Body of pancreas (tissue), 4 donors: ENCODE measurements at places on chromosomes 4 and X. TPM values are rescaled to one million over a fixed set of nuclear protein-coding genes. Genes with fewer than 3 reads are reported as not detected.

GRCh38 chr4:62814510-62815047 lies 1594.7 kb downstream of the TECRL start:
- no peaks in the 10 kb centered on the region for H3K27me3 ChIP-seq
- H3K27ac ChIP-seq: no peak overlapping the region
- H3K36me3 ChIP-seq: no peaks in the 10 kb centered on the region
- no peak for DNase-seq
- no peaks in the 10 kb centered on the region for H3K4me1 ChIP-seq
- no peak overlapping the region for H3K4me3 ChIP-seq

GYG2 gene
- total RNA-seq: 21.4 TPM

DNA sequence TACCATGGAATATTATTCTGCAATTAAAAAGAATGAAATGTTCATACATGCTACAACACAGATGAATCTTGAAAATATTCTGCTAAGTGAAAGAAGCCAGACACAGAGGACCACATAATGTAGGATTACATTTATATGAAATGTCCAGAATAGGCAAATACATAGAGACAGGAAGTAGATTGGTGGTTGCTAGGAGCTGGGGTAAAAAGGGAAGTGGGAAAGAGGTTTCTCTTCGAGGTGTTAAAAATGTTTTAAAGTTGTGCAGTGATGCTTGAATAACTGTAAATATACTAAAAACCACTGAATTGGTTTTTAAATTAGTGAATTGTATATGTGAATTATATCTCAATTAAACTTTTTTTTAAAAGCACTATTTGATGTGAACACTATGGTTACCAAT lies 3.6 kb upstream of the NXT2 start:
- no peak for DNase-seq
- H3K27ac ChIP-seq: no peak overlapping the region
- H3K36me3 ChIP-seq: no peaks in the 10 kb centered on the region

DNA sequence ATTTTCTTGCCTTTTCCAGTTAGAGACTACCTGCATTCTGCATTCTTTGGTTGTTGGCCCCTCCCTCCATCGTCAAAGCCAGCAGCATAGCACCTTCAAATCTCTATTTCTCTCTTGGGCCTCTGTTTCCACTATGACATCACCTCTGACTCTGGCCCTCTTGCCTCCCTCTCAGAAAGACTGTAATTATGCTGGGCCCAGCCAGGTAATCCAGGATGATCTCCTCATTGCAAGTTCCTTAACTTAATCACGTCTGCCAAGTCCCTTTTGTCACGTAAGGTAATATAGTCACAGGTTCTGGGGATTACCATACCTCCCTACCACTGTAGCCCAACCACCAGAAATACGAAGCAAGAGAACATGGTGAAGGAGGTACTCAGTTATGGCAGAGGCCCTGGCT lies 39.3 kb upstream of the NYX start:
- no peak for DNase-seq
- H3K27ac ChIP-seq: no peak overlapping the region
- no peaks in the 10 kb centered on the region for H3K27me3 ChIP-seq
- H3K4me1 ChIP-seq: no peaks in the 10 kb centered on the region

PYURF gene
- total RNA-seq: 79.4 TPM

- peaks cover 5% of the 10 kb centered on the region for H3K4me1 ChIP-seq
- no peak for DNase-seq
- no peak within 1 kb of the TSS for H3K4me3 ChIP-seq
- no peak within 1 kb of the TSS for H3K27ac ChIP-seq
Observed at GRCh38 chr4:99657798-99658197, at the start of gene C4orf54. C4orf54 (minus strand) TSS chr4:99657828; CDS start chr4:99654648, 3,180 bp downstream.

DNA sequence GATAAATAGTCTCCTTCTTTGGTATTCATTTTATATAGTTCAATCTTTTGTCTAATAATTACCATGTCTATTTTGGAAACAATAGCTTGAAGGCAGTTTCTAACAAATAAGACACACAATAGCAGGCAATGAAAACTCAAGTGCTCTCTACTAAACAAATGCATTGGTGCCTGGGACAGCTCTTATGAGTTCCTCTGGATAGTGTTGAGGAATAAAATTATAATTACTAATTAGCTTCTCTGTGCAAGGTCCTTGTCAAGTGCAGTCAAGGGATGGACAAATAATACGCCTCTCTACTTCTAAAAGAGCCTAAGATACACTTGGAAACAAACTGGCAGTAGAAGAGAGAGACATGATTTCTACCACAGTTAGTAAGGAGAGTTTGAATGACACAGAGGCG lies 229.0 kb upstream of the GLRA2 start:
- H3K4me3 ChIP-seq: no peak overlapping the region
- H3K4me1 ChIP-seq: no peaks in the 10 kb centered on the region
- no peak for DNase-seq
- H3K36me3 ChIP-seq: no peaks in the 10 kb centered on the region
- H3K27ac ChIP-seq: no peak overlapping the region
- H3K27me3 ChIP-seq: no peaks in the 10 kb centered on the region

CLDN22 gene
- not detected for total RNA-seq

COX7B2 gene
- total RNA-seq: not detected

DUSP21 gene
- total RNA-seq: not detected

DNA sequence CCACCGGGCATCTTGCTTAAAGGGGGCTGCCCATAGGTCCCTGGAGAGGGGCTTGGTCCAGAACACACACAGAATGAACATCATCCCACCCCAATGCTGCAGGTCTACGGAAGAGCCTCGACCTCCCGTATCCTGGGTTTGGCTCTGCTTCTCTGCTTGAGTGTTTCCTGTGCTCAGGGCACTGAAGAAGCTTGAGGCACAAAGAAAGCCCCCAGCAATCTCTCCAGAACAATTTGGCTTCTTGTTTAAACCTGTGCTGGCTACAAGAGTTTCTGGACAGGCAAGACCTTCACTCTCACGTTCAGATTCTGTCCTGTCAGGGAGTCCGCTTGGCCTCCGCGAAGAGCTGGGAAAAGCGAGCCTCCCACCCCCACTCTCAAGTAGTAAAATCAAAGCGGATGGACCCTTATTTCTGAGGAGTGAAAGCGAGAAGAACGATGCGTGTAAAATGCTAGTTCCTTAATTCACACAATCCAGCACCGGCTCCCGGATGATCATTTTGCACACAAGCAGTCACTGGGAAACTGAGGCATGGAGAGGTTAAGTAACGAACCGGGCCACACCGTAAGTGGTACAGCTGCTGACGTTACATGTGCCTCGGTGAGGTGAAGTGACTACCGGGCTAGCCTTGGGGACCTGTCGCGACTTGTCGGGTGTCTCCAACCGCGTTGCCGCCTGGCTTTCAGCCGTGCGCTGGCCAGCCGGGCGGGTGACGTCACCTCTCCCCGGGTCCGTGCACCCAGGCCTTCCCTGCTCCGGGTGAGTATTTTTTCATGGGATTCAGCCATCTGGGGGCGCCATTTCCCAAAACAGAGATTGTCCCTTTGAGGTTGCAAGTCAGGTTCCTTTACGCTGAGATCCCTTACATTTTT lies 3.1 kb upstream of the SFRP2 start:
- peaks cover 32% of the 10 kb centered on the region for H3K27me3 ChIP-seq
- no peak overlapping the region for H3K4me3 ChIP-seq
- peaks cover 40% of the 10 kb centered on the region for H3K4me1 ChIP-seq
- H3K36me3 ChIP-seq: no peaks in the 10 kb centered on the region
- DNase-seq: peak; percentile 64

GRCh38 chr4:42809419-42810084 lies 83.0 kb upstream of the GRXCR1 start:
- H3K4me3 ChIP-seq: no peak overlapping the region
- DNase-seq: no peak
- H3K4me1 ChIP-seq: no peaks in the 10 kb centered on the region
- no peaks in the 10 kb centered on the region for H3K27me3 ChIP-seq
- no peak overlapping the region for H3K27ac ChIP-seq
- H3K36me3 ChIP-seq: no peaks in the 10 kb centered on the region

- H3K27ac ChIP-seq: no peak overlapping the region
- H3K4me3 ChIP-seq: no peak overlapping the region
- H3K27me3 ChIP-seq: no peaks in the 10 kb centered on the region
- DNase-seq: no peak
- H3K36me3 ChIP-seq: no peaks in the 10 kb centered on the region
Observed at GRCh38 chrX:117936118-117936517, 180.5 kb downstream of the KLHL13 start.

TBX22 gene
- not detected for total RNA-seq

DNA sequence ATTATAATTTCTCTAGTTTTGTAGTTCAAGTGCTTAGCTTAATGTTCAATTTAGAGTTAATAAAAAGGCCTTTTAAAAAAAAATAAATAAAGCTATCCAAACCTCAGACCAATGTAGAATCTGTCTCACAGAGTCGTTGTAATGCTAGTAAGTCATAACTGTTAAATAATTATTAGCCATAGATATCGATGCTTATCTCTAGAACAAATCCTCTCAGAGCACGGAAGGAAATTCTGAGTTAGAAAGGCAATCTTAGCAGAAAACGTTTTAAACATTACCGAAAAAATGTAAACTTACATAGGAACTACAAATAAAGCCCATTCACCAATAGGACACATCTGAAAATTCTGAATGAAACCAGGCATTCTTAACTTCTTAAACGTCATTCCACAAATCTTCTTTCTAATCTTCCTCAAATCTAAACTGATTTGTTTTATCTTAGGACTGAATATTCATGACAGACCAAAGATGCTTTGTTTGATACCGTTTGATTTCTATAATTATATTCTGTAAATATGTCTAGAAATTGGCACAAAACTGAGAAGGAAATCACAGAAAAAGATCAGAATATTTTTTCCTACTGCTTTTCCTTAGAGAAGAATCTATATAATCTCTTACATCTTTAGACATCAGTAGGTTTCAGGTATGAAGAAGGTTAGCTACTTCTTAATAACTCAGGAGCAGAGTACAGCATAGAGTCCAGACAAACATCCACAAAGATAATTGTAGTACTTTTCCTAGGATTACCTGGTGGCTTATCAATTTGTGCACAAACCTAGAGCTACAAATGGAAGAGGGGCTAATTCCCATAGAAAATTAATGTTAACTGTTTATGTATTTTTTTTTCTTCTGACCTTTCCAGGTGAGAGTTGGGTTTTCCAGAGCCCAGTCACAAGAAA lies 140.7 kb downstream of the BTC start:
- no peaks in the 10 kb centered on the region for H3K4me1 ChIP-seq
- H3K27me3 ChIP-seq: no peaks in the 10 kb centered on the region
- H3K27ac ChIP-seq: no peak overlapping the region
- no peaks in the 10 kb centered on the region for H3K36me3 ChIP-seq

GRCh38 chr4:87053802-87054767 lies 119.3 kb downstream of the AFF1 start:
- no peaks in the 10 kb centered on the region for H3K36me3 ChIP-seq
- no peak for DNase-seq
- peak overlapping the region; percentile 71 for H3K27ac ChIP-seq
- H3K4me1 ChIP-seq: peaks cover 77% of the 10 kb centered on the region

DNA sequence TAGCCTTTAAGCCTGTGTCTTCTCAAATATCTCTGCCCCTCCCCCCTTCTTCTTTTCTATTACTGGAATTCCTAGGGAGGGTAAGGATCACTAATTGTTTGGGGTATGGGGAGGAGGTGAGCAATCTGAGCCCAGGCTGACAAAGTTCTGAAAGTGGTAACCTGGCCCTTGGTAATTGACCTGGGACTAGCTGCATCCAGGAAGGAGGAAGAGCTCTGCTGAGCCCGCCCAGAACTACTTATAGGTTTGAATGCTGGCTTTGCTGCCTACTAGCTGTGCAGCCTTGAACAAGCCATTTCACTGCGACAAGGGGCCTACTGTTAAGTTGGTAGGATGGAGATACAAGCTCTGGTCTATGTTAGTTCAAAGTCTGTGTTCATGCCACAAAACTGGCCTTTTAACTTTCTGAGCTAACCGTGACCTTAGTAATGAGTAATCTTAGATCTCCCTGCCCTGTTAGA lies 37.8 kb downstream of the DGKK start:
- H3K27ac ChIP-seq: no peak overlapping the region
- H3K36me3 ChIP-seq: no peaks in the 10 kb centered on the region
- no peak for DNase-seq
- no peaks in the 10 kb centered on the region for H3K27me3 ChIP-seq
- no peaks in the 10 kb centered on the region for H3K4me1 ChIP-seq

GRCh38 chr4:94491322-94491721 lies 39.6 kb downstream of the PDLIM5 start:
- no peak overlapping the region for H3K4me3 ChIP-seq
- H3K27me3 ChIP-seq: no peaks in the 10 kb centered on the region
- H3K27ac ChIP-seq: no peak overlapping the region
- DNase-seq: no peak

UGT2B15 gene
- total RNA-seq: 15.5 TPM

DNA sequence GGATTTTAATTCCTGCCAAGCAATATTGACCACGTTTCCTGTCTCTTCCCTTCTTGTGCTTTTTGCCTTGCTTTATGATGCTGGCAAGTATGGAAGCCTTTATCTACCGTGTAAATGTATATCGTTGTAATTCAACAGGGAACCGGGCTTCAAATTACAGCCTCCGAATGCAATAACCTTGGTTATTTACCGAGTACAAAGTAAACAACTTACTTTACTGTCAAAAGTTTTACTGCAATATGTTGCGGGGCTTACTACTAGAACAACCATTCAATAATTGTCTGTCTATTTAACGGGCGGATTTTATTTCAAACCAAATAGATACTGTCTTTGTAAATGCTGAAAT lies 73.1 kb downstream of the PALLD start:
- no peaks in the 10 kb centered on the region for H3K36me3 ChIP-seq
- DNase-seq: no peak
- peaks cover 11% of the 10 kb centered on the region for H3K4me1 ChIP-seq
- H3K27me3 ChIP-seq: no peaks in the 10 kb centered on the region

- H3K4me1 ChIP-seq: peaks cover 28% of the 10 kb centered on the region
- H3K27ac ChIP-seq: peak overlapping the region; percentile 89
- no peaks in the 10 kb centered on the region for H3K27me3 ChIP-seq
Observed at GRCh38 chrX:40096395-40097091, 1.2 kb downstream of the BCOR start.

MGAT4D gene
- total RNA-seq: not detected
